ENCODE measurements at places on chromosomes 2 and 18.

DNA sequence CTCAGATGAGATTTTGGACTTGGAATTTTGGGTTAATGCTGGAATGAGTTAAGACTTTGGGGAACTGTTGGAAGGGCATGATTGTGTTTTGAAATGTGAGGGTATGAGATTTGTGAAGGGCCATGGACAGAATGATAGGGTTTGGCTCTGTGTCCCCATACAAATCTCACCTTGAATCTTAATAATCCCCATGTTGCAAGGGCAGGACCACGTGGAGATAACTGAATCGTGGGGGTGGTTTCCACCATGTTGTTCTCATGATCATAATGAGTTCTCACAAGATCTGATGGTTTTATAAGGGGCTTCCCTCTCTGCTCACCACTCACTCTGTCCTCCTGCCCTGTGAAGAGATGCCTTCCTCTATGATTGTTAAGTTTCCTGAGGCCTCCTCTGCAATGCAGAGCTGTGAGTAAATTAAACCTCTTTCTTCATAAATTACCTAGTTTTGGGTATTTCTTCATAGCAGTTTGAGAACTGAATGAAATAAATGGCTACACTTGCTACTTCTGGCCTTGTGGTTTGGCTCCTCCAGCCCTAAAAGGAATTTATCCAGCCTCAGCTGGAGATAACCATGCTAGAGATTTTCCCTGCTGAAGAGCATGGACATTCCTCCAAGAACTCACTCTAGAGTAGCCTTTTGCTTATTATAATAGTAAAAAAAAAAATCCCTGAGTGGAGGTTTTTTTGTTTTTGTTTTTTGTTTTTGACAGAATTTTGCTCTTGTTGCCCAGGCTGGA, 144.3 kb upstream of the TFPI start:
- no peak for DNase-seq

DNA sequence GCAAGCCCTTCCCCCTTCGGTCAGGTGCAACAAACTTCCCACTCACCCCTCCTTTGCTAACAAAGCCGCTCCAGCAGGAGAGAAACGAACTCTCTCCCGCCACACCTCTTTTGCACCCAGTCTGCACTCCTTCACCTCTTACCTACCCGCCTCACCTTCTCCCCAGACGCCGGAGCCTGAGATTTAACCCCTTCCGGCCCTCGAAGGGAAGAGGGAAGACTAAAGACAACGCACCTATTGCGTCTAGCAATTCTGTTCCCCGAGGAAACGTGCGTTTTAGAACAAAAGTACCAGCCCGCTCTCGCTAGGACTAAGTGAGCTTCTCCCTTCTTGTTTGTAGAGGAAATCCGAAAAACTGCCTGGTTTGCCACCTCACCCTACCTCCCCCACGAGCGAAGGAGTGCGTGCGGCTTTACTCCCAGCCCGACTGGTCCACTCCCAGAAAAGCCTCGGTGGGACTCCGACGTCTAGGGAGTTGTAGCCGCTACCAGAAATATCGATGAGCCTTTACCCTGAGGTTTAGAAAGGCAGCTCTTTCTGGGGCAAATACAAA, 441 bp upstream of the PEX13 start:
- DNase-seq, result no peak

GRCh38 chr2:152477347-152478092, 142.5 kb downstream of the FMNL2 start:
- DNase-seq, result no peak

GRCh38 chr2:216548901-216549331, 50.3 kb downstream of the RPL37A start:
- DNase-seq, result no peak

DNA sequence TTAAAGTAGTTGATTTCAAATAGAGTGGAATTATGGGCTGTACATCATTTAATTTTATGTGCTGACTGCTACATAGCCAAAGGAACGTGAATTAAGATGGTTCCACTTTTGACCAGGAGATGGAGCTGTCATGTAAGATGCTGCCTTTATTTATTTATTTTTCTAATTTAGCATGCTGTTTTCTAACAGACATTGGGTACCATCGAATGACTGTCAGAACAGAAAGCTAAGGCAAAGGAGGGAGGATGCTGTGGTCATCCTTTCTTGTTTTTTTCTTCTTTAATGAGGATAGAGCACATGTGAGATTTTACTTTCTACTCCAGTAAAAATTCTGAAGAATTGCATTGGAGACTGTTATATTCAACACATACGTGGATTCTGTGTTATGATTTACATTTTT, at the start of gene SCN2A:
Gene SCN2A (plus strand): TSS at position 185 of the 400 bp plus-strand sequence. CDS start 56,410 bp downstream, outside the sequence.
- DNase-seq, result no peak
